ENCODE measurements at places on chromosomes 7 and 10. TPM values are rescaled to one million over a fixed set of nuclear protein-coding genes. Genes with fewer than 3 reads are reported as not detected.
A peak's percentile ranks its signal among the peaks of the same experiment; 100 is the strongest.

DNA sequence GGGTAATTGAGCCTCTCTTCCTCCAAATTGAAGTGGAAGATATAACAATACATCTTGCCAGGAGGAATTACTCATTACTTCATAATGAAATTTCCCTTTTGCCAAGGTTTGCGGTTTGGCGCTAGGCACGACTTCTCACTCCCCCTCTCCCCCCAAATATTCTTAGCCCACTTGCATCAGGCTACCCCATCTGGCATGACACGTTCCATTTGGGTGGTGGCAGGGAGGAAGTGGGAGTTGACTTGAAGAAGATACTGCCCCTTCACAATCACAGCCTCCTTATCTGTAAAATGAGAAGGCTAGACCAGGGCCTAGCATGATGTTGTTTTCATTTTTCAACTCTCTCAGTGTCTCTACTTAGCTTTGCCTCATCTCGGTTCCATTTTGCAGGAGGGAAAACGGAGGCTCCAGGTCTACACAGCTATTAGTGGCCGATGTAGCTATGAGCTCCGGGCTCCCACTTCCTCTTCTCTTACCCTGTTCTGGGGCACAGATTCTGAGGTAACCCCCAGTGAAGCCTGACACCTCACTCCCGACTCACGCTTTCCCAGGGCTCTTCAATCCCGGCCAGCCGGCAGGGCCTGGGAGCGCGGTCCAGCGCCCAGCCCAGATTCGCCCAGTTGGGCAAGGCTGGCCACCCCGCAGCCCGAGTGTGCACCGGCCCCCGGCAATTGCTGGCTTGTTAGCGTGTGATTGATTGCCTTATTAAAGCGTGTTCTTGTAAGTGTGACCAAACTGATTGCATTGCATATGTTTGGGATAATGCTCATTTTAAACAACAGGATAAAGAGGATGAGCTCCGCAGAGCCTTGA lies 6.5 kb downstream of the EVX1 start:
- DNase-seq: no peak
- peaks cover 83% of the 10 kb centered on the region for H3K27me3 ChIP-seq
- H3K27ac ChIP-seq: no peak overlapping the region
- H3K36me3 ChIP-seq: no peaks in the 10 kb centered on the region
- H3K4me3 ChIP-seq: no peak overlapping the region

DNA sequence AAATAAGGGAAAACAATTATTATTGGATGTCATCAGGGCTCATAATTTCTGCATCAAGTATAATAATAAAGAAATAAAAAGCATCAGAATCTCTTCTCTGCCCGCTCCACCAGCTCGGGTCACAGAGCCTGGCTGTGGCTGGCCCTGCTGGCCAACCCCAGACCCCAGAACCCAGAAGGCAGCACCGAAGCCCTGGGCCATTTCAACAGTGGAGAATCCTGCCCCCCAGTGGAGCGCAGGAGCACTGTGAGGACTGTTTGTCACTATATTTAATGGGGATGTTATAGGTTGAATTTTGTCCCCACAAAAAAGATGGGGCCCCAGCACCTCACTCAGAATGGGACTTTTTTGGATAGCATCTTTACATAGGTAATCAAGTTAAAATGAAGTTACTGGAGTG lies 27.3 kb downstream of the DENND11 start:
- DNase-seq: no peak
- H3K4me3 ChIP-seq: no peak overlapping the region
- peaks cover 9% of the 10 kb centered on the region for H3K4me1 ChIP-seq
- H3K27me3 ChIP-seq: no peaks in the 10 kb centered on the region
- H3K27ac ChIP-seq: no peak overlapping the region

DNA sequence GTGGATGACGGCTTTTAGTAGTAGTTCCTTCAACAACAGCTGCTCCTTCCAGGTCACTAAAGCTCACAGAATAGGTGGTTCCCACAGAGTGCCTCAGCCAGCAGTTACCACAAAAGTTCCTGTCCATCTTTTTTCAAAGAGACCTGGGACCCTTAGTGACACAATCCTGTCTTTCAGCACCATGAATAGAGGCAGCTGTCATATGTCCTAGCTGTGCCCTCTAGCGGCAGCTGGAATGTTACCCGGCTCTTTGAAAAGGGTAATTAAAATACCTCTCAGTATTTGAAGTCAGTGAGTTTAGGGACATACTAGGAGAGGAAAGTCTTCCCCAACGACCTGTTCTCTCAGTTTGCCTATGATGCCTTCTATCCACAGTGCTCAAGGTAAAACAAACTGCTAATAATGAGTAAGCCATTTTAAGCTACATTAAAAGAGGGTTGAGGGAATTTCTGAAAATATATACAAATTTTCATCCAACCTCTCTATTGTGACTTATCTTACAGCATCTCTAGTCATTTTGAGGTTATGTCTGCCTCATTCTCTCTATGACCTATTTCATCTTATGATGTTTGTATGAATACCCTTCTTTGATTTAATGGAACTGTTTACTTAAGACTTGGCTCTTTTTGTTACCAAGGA lies 290.8 kb downstream of the NXPH1 start:
- no peak overlapping the region for H3K27ac ChIP-seq
- H3K4me3 ChIP-seq: no peak overlapping the region
- H3K36me3 ChIP-seq: no peaks in the 10 kb centered on the region
- no peaks in the 10 kb centered on the region for H3K4me1 ChIP-seq
- no peak for DNase-seq

DNA sequence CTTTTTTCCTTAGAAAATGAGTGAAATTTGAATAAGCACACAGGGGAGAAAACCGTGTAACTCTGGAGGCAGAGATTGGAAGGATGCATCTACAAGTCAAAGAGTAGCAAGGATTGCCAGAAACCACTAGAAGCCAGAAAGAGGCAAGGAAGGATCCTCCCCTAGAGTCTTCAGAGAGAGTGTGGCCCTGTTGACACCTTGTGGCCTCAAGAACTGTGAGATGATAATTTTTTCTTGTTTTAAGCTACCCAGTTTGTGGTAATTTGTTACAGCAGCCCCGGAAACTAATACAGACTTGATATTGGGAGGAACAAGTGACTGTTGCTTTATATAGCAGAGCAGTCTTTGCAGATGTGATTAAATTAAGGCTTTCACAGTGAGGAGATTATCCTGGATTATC lies 3.6 kb upstream of the GIMAP7 start:
- H3K36me3 ChIP-seq: peaks cover 7% of the 10 kb centered on the region
- H3K4me3 ChIP-seq: peak overlapping the region; percentile 8
- no peaks in the 10 kb centered on the region for H3K27me3 ChIP-seq

DNA sequence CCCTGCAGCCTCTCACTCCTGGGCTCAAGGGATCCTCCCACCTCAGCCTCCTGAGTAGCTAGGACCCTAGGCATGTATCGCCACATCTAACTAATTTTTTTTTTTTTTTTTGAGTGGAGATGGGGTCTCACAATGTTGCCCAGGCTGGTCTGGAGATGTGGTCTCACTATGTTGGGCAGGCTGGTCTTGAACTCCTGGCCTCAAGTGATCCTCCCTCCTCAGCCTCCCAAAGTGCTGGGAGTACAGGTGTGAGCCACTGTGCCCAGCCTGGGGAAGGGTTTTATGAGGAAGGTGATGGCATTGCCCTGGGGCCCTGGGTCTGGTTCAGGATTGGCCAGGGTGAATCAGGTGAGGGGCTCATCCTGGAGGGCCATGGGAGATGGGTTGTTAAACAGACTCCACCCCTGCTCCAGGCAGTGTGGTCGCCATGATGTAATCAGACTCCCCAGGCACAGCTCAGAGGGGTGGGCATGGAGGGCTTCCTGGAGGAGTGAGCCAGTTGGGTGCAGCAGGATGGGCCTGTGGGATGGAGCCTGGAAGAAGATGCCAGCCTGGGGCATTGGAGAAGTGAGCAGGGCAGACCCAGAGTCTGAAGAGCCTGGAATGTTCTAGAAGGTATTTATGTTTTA lies 82.7 kb downstream of the MYL10 start:
- peaks cover 4% of the 10 kb centered on the region for H3K4me1 ChIP-seq
- peaks cover 15% of the 10 kb centered on the region for H3K27me3 ChIP-seq

DNA sequence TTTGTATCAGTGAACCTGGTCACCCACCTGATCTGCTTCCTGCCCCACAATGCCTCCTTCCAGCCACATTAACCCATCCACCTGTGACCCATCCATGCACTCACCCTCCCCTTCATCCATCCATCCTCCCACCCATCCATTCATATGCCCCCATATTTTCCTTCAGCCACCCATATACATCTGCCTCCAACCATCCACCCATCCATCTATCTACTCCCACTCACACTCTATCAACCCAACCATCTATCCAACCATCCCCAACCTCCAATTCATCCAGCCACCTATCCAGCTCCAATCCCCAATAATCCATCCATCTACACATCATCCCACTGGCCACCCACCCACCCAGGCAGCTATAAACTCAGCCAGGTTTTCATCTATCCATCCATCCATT lies 51.0 kb downstream of the GRID1 start:
- H3K27me3 ChIP-seq: peaks cover 55% of the 10 kb centered on the region
- no peak overlapping the region for H3K4me3 ChIP-seq
- no peak overlapping the region for H3K27ac ChIP-seq
- peaks cover 8% of the 10 kb centered on the region for H3K36me3 ChIP-seq

- H3K4me3 ChIP-seq: no peak overlapping the region
- H3K27me3 ChIP-seq: peaks cover 22% of the 10 kb centered on the region
- DNase-seq: no peak
- H3K27ac ChIP-seq: no peak overlapping the region
- H3K36me3 ChIP-seq: no peaks in the 10 kb centered on the region
These were observed 106.2 kb upstream of the AGK start for GRCh38 chr7:141444961-141445360.

- no peak for DNase-seq
- no peak overlapping the region for H3K4me3 ChIP-seq
- H3K27me3 ChIP-seq: peaks cover 23% of the 10 kb centered on the region
- H3K27ac ChIP-seq: no peak overlapping the region
These were observed 146.4 kb upstream of the ZNF32 start for GRCh38 chr10:43795093-43795492.

DNA sequence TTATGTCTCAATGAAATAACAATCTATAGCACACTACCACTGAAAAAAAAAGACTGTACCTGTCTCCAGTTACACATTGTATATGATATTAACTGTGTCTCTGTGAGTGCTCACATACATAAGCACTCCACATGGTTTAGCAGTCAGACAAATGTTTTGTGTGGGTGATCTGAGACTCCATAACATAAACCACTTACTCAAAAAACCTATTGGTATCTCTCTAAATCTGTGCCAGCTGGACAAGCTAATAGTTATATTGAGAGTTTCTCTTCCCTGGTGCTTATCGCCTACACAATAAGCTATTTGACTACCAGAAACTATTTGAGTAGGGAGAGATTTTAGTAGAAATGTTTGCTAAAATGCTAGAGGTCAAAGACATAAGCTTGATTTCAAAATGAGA lies 190.1 kb upstream of the AGR3 start:
- H3K4me3 ChIP-seq: no peak overlapping the region
- H3K4me1 ChIP-seq: peaks cover 11% of the 10 kb centered on the region
- no peaks in the 10 kb centered on the region for H3K27me3 ChIP-seq

GRCh38 chr10:34759161-34759836 lies 55.8 kb downstream of the PARD3 start:
- peaks cover 29% of the 10 kb centered on the region for H3K27me3 ChIP-seq
- H3K36me3 ChIP-seq: no peaks in the 10 kb centered on the region
- DNase-seq: no peak
- no peak overlapping the region for H3K27ac ChIP-seq
- no peak overlapping the region for H3K4me3 ChIP-seq
- no peaks in the 10 kb centered on the region for H3K4me1 ChIP-seq

DNA sequence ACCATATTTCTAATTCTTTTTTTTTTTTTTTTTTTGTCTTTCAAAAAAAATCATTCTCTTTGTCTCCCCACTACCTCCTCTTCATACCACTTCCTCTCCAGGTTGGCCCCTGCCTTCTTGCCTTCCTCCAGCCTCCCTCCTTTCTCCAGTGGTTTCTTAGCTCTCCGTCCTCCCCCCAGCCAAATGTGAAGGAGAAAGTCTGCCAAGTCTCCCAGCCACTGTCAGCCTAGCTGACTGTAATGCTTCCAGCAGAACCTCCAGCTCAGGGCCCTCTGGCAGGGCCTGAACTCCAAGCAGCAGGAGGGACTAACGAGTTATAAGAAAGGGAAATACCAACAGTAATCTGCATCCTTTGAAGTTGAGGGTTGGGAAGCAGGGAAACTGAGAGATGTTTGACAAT lies 35.5 kb upstream of the BICC1 start:
- no peaks in the 10 kb centered on the region for H3K36me3 ChIP-seq
- DNase-seq: no peak
- peaks cover 36% of the 10 kb centered on the region for H3K27me3 ChIP-seq
- H3K27ac ChIP-seq: no peak overlapping the region
- H3K4me1 ChIP-seq: no peaks in the 10 kb centered on the region
- no peak overlapping the region for H3K4me3 ChIP-seq

GRCh38 chr10:96374639-96374984 lies 15.8 kb upstream of the OPALIN start:
- peak overlapping the region; percentile 84 for H3K4me3 ChIP-seq
- peaks cover 18% of the 10 kb centered on the region for H3K4me1 ChIP-seq

- H3K4me1 ChIP-seq: peaks cover 11% of the 10 kb centered on the region
- no peak for DNase-seq
- H3K27me3 ChIP-seq: peaks cover 30% of the 10 kb centered on the region
- no peak overlapping the region for H3K4me3 ChIP-seq
- H3K36me3 ChIP-seq: no peaks in the 10 kb centered on the region
These were observed 63.7 kb upstream of the IL6 start for GRCh38 chr7:22663357-22663718.

DNA sequence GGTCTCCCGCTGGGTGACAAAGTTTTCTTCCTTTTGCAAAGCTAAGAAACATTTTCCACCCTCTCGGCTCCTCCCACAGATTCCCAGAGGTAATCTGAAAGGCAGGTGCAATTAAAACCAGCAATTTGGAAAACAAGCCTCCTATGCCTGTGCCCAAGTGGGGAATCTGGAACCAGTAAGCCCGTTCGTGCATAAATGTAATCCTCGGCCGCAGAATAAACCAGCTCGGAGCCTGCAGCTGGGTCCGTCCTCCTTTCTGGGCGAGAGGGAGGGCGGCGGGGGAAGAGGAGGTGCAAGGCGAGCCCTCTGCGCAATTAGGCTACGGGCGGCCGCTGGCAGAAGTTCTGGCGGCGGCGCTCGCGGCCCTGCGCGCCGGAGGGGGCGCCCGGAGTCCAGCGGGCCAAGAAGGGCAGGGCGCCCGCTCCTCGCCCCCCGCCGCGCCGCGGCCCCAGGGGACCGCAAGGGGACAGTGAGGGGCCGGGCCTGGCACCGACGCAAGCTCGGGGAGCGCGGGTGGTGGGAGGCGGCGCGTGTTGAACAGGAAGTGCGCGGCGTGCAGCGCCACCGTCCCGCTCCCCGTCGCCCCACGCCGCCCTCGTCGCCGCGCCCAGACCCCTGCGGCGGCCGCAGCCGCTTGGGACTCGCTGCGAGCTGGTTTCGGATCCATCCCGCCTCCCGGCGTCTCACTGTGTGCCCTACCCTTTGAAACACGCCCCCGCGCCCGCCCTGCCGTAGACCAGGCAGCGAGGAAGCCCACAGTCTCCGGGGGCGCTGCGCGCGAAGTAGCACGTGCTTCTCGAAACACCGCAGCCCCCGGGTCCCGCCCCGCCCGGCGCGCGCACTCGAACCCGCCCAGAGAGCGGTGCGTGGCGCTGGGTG lies at the start of gene PRKAG2:
Gene PRKAG2 (minus strand): TSS at position 217 of the 879 bp plus-strand sequence. CDS start 495 bp downstream, outside the sequence.
- H3K4me3 ChIP-seq: peak within 1 kb of the TSS; percentile 99
- DNase-seq: peak; percentile 62
- peak within 1 kb of the TSS; percentile 89 for H3K27ac ChIP-seq

Gene ITPRID1
- total RNA-seq: not detected

Gene ASIC3
- 6.7 TPM for total RNA-seq

Gene EPO
- not detected for total RNA-seq

Gene TRIL
- not detected for total RNA-seq

Gene FANK1
- total RNA-seq: 0.60 TPM

Data from T-helper 17 cell (primary cell).